ENCODE measurements at places on chromosomes 3 and 15.

GRCh38 chr3:146468671-146469149, 651 bp downstream of the PLSCR2 start:
- DNase-seq = no peak

DNA sequence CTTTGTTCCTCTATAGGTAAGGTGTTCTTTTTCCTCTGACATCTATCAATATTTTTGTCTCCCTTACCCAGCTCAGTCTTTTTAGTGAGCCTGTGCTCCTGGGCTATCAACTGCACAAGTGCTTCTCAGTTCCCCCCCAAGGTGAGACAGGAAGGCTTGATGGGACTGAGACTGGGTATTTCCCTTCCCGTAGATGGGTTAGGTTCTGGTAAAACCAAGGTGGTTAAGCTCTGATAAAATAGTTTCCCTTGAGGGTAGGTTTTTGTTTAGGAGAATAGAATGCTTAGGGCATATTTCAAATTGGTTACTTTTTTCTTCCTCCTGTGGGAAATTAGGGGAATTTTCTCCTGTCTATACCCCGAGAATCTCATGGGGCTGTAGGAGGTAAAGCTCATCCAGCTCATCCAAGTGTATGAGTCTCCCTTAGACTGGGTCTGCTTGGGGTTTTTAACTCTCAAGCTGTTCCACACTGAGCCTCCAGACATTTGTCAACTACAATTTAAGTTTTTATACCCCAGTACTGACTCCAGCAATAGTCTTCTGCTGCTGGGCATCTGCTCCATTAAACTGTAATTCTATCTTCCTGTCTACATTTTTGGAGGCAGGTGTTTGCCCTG, 44.9 kb downstream of the OXSR1 start:
- no peak for DNase-seq

DNA sequence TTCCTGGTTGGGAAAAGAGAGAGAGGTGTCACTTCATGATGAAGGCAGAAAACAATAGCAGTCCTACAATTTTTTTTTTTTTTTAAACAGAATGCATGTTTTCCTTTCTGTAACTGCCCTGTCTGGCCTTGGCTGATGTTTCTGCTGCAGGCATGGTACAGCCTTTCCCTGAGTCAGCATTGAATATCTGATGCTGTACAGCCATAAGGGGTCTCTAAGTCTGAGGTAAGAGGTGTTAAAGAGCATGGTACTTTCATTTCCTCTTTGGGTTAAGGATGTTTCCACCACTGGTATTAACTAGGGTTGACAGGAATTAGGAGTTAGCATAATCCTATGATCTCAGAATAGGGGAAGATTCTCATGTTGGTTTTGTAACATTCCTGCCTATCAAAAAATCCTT, 147.4 kb downstream of the CHST2 start:
- DNase-seq = peak; percentile 12

DNA sequence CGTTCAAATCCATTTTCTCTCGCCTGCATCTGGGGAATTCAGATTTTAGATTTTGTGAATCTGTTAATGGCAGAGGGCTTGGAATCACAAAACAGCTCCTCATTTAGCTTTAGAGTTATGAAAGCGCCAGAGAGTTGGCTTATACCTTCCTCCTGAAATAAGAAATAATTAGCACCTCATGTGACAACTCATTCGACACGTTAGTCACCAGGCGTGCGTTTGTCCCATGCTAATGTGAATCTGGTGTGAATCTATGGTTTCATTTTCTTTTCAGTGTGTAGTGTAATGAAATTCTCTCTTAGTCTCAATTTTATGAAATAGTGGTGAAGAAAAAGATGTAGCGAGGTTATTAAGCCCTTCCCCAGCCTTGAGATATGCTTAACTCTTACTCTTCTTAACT, 89.4 kb downstream of the EDEM1 start:
- no peak for DNase-seq

GRCh38 chr3:112579232-112579631, 17.4 kb downstream of the SLC35A5 start:
- DNase-seq = no peak

- peak; percentile 79 for DNase-seq
Measured at GRCh38 chr3:114649331-114649730, 355.5 kb downstream of the TIGIT start.

DNA sequence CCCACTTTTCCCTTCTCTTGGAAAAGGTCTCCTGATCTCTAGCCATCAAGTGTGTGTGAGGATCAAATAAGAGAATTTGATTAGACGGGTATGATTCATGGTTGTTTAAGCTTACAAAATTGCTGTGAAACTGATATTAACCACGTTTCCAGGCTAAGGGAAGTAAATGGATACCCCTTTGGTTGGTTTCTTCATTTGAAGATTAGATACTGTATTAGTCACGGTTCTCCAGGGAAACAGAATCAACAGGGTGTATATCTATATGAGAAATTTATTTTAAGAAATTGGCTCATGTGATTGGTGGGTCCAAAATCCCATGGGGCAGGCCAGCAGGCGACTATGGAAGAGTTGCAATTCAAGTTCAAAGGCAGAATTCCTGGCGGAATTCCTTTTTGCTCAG, 112.7 kb upstream of the SELENOK start:
- DNase-seq = no peak
